ENCODE measurements at places on chromosomes 1 and 21.

DNA sequence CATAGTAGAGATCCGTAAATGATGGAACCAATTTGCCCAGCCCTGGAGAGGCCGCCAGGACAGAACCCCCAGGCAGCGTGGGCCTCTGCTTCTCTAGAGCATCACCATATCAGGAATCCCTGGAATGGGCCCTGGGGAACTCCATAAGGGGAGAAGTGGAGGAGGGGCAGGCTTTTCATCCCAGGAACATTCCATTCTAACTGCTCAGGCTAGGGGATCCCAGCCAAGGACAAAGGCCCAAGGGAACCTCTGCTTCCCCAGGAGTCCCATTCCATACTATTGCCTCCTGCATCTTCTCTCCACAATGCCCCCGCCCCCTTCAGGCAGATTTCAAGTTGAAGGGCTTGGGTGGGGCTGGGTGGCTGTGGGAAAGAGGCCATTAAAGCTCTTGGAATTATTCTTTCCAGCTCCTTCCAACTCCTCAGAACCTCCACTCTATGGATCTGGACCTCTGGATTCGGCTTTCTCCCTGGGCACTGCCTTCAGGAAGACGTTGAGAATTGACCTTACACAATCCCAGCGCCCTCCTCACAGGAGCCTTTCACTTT is 6.0 kb downstream of the TRNP1 start:
- DNase-seq = no peak

GRCh38 chr1:241217516-241217915 is 139.5 kb downstream of the RGS7 start:
- DNase-seq = no peak

- DNase-seq = no peak
Observed at GRCh38 chr1:64474133-64474532, 4.2 kb downstream of the CACHD1 start.

GRCh38 chr1:220189750-220190347 is 82.4 kb downstream of the RAB3GAP2 start:
- DNase-seq = no peak

Data from activated naive CD4-positive, alpha-beta T cell (primary cell).